ENCODE measurements at places on chromosomes 6 and 20. TPM values are rescaled to one million over a fixed set of nuclear protein-coding genes. Genes with fewer than 3 reads are reported as not detected.

The ECT2L gene
- polyA plus RNA-seq: 0.31 TPM

The DSP gene
- polyA plus RNA-seq: 82.9 TPM

The C20orf202 gene
- 0.42 TPM for polyA plus RNA-seq

The ZBP1 gene
- polyA plus RNA-seq: not detected

GRCh38 chr6:41535766-41536165 is 10.4 kb upstream of the FOXP4 start:
- no peak for DNase-seq

- DNase-seq: no peak
These were observed 130.7 kb downstream of the RNASET2 start for GRCh38 chr6:166825553-166826145.

DNA sequence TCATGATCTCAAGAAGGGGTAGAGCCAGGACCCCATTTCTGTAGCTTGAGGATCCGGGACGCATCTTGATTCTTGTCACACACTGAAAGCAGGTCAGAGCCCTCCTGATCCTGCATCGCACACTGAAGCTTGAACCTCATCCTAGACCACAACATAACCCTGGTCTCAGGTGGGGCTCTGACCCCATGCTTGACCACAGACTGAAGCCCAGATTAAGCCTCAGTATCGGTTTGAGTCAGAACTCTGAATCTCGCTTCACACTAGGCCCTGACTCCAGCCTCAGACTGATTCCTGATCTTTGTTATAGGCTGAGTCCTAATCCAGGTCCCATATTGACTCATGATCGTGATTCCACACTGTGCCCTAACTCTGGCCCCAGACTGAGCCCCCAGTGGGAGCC is 8.5 kb upstream of the RSPO4 start:
- no peak for DNase-seq

GRCh38 chr6:128541261-128541660 is 20.9 kb upstream of the PTPRK start:
- DNase-seq: no peak

All from right renal pelvis (tissue), 4 donors.